NCI-H2081 (cell line): ENCODE measurements at places on chromosomes 3 and 15.

GRCh38 chr15:32833379-32833821 lies 115.6 kb downstream of the GREM1 start:
- DNase-seq = no peak

DNA sequence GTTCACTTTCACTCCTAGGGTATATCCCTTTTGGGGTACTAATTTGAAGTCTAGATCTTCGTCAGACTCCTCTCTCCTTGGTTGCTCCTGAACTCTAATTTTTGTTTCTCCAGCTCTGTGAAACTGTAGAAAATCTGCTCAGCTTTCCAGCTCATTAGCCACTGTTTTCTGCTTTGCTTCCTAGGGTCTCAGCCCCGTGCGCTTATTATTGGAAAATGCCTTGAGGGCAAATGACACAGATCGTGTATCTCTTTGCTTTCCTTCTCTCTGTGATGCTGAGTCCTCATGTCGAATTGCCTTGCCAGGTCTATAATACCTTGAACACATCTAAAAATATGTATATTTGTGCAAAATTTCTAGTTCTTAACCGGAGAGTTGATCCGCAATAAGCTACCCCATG lies 731.1 kb downstream of the EDEM1 start:
- no peak for DNase-seq

GRCh38 chr3:187941135-187941847 lies 196.0 kb upstream of the BCL6 start:
- DNase-seq = no peak

- no peak for DNase-seq
These were observed 102.8 kb upstream of the CLDN18 start for GRCh38 chr3:137906985-137907649.

- no peak for DNase-seq
These were observed 191.3 kb downstream of the LPP start for GRCh38 chr3:188345223-188345622.

- DNase-seq = no peak
These were observed 392.1 kb downstream of the CACNA2D3 start for GRCh38 chr3:54514416-54514815.

DNA sequence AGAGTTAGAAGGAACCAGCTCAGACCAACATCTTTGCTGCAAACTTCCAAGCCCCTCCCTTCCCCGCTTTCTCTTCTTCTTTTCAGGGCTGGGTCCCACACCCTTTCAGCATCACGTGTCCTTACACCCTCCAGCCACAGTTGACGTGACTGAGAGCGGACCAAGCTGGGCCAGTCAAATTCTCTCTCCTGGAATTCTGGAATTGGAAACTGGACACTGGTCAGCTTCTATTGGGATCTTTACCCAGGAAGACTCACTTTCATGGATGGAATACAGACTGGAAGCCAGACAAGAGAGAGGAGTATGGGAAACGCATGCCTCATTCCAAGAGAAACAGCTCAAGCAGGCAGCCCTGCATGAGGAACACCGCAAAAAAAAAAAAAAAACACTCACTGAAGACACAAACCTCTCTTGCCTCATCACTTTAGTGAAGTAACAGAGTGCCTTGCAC lies 12.4 kb upstream of the TPM1 start:
- DNase-seq = no peak

GRCh38 chr3:178603735-178604134 lies 67.5 kb downstream of the KCNMB2 start:
- DNase-seq = no peak
